Stimulated activated CD8-positive, alpha-beta memory T cell treated with anti-CD3 and anti-CD28 coated beads, Interleukin-4, amount 100 ng/mL, for 4 hours (primary cell): ENCODE measurements at places on chromosomes 7 and 10.

- DNase-seq, result no peak
These were observed 218.3 kb downstream of the CRPPA start for GRCh38 chr7:16203065-16203464.

DNA sequence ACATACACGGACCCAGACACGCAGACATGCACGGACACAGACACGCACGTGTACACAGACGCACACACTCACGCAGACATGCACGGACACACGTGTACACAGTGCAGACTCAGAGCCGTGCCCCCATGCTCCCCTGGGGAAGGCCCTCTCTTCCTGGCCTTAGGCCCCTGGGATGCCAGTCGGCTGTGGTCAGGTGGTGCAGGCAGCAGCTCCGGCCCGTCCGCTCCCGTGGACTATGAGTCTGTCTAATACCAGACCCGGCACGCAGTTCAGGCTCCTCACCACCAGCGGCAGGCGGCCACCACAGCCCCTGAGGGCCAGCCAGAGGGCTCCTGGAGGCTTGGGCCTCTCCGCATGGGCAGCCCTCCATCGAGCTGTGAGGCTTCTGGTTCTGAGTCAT, 52.0 kb upstream of the NKX6-2 start:
- DNase-seq, result no peak

GRCh38 chr10:1687190-1687589, 50.1 kb downstream of the ADARB2 start:
- DNase-seq, result no peak

GRCh38 chr10:109939315-109939961, 16.1 kb upstream of the XPNPEP1 start:
- no peak for DNase-seq

DNA sequence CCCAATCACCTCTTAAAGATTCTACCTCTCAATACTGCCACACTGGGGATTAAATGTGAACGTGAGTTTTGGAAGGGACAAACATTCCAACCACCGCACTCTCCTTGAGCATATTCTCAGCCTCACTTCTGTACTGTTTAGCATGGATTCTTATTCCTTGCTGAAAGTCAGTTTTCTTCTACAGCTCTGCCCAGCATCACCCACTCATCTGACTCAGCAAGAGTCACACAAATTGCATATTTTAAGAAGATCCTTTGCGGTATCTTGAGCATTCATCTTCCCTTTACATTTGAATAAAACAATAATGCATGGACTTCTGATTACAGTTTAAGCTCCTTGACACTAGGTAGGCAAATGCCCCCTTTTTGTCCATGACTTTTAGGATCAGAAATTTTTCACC, 251.6 kb upstream of the MKLN1 start:
- DNase-seq, result no peak
